NCI-H748 treated with DMSO at 0.1 percent for 48 hours (cell line): ENCODE measurements at places on chromosomes 2 and 18.

- DNase-seq, result no peak
Measured at GRCh38 chr18:6537475-6537874, 122.8 kb upstream of the L3MBTL4 start.

GRCh38 chr2:216773072-216773471 is 77.7 kb upstream of the IGFBP5 start:
- no peak for DNase-seq

DNA sequence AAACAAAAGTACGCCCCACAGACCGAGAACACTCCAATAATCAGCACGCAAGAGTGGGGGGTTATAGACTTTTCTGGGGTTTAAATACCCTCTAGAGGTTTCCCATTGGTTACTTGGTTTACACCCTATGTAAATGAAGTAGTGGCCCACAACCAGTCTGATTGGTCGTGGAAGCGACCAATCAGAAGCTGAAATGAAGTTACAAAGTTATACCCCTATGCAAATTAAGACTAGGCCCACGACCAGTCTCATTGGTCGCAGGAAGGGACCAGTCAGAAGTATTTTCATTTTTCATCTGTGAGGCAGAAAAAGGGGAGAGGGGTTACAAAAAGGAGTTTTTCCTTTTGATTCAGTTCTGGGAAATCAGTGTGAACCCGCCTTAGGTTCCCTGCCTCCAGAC is 55.3 kb upstream of the YWHAQ start:
- DNase-seq, result no peak

DNA sequence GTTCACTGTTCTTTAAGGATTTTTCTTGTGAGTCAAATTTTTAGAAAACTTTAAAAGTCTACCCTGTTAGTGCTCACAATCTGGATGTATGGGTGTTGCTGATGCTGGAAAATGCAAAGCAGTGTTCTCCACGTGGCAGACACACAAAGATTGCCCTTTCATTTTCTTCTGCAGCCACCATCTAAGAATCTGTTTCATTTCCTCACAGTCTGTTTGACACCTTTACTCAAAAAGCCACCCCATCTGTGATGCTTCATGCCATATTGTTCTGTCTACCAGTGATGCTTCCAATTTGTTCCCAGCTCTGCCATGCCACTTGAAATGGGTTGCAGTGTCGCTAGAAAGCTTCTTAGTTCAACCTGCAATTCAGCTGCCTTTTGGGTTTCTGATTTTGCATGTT is 464.2 kb upstream of the UBE2E3 start:
- no peak for DNase-seq

DNA sequence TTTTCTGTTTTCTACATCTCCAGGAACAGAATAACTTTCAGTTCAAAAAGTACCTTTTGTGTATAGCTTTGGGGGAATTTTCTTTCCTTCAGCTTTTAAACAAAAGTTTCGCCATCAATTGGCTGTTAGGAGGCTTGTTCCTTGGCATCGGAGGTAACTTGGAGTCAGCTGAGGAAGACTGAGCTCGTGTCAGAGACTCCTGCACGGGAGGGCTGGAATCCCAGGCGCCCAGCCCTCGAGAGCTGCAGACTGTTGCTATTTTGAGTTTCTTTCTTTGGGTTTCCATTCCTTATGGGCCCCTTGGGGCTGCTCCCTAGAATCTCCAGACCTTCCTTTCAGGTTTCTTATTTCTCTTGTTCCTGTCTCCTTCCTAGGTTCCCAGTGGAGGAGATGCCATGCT is 8.1 kb downstream of the EMILIN2 start:
- DNase-seq, result no peak

GRCh38 chr2:74006459-74006858 is 21.7 kb downstream of the TET3 start:
- no peak for DNase-seq

DNA sequence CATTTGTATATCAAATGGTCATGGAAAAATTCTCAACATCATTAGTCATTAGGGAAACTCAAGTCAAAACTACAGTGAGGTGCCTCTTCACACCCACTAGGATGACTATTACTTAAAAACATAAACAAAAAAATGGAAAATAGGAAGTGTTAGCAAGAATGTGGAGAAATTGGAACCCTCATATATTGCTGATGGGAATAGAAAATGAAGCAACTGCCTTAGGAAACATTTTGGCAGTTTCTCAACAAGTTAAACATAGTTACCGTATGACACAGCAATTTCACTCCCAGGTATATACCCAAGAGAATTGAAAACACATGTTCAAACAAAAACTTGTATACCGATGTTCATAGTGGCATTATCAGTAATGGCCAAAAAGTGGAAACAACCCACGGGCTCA is 18.1 kb upstream of the CYP26B1 start:
- no peak for DNase-seq

GRCh38 chr2:238476258-238476657 is 49.5 kb downstream of the ASB1 start:
- no peak for DNase-seq

DNA sequence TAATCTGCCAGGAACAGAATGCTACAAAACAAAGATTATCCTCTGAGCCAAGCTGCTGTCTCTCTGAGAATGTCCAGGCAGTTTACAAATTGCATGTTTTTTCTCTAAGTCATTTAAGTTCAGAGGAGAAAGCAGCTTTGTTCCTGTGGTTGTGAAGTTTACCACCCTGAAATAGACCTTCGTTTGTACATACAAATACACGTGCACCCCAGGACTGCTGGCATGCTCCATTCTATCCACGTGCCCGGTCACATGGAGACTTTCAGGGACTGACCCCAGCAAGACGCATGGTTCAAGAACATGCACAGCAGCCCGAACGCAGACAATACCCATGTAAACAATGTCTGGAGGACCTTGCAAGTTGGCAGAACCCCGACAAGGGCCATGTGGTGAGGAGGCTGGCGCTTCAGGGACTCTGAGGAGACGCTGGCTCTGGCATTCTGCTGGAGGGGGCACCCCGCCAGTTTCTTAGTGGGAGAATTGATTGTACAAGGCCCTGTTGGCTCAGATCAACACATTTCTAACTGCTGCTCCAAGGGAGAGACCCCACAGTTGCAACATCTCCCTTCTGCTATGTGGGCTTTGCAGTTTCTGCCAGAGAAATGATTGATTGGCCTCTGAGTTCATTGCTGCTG is 33.3 kb downstream of the FAM178B start:
- no peak for DNase-seq

GRCh38 chr2:101795033-101795432 is 97.5 kb downstream of the MAP4K4 start:
- no peak for DNase-seq

DNA sequence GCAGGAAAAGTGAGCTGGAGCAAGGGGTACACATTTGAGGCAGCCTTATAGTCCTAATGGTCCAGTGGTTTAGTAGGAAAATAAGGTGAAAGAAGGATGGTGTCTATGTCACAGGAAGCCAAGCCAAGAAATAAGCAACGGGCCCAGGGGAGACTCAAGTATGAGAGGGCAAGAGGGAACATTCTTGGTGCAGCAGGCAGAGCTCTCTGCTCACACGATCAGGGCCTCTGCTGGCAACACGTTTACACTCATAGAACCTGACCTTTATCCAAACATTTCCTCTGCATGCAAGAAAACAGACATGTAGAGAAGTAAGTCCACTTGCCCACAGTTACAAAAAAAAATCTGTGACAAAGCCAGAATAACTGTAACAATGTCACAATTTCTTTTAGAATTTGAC is 32.6 kb upstream of the LRRC30 start:
- DNase-seq, result no peak

GRCh38 chr2:110097506-110098220 is 18.0 kb downstream of the MALL start:
- no peak for DNase-seq

DNA sequence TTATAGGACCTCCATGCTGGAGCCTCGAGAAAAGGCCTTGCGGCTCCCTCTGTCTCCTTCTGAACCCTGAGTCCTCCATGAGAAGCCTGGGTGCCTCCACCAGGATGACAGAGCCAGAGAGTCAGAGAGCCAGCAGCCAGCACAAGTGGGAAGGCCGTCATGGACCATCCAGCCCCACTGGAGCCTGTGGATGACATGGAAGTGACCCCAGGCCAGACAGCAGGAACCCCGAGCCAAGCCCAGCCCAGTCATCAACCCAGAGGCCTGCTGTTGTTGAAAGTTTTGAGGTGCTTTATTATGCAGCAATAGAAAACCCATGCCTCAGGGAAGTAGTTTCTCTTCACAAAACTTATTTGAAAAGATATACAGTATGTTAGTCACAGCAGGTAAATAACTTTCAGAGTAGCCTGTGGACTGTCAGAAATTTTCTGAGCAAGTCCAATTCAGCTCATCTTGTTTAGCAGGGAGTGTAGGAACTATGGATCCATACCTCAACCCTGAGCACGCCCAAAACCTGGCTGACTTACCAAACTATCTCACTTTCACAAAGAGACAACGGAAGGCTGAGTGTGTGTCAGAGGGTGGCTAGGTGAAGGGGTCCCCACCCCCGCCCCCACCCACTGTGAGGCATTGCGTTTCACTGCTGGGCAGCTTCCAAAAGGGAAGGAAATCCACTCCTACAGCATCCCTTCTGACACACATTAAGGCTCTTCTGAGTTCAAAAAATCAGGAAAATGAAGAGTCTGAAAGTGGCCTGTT is 79.9 kb upstream of the NDUFV2 start:
- no peak for DNase-seq

GRCh38 chr18:32040936-32041335 is 22.3 kb downstream of the RNF125 start:
- no peak for DNase-seq

- peak; percentile 51 for DNase-seq
Measured at GRCh38 chr2:129396980-129397599, 582.4 kb upstream of the RAB6C start.

GRCh38 chr2:215698566-215698965 is 262.7 kb upstream of the FN1 start:
- DNase-seq, result no peak

- no peak for DNase-seq
Measured at GRCh38 chr18:5253910-5254309, 41.6 kb downstream of the ZBTB14 start.

GRCh38 chr2:65264821-65265670 is 37.4 kb downstream of the ACTR2 start:
- DNase-seq, result peak; percentile 49

DNA sequence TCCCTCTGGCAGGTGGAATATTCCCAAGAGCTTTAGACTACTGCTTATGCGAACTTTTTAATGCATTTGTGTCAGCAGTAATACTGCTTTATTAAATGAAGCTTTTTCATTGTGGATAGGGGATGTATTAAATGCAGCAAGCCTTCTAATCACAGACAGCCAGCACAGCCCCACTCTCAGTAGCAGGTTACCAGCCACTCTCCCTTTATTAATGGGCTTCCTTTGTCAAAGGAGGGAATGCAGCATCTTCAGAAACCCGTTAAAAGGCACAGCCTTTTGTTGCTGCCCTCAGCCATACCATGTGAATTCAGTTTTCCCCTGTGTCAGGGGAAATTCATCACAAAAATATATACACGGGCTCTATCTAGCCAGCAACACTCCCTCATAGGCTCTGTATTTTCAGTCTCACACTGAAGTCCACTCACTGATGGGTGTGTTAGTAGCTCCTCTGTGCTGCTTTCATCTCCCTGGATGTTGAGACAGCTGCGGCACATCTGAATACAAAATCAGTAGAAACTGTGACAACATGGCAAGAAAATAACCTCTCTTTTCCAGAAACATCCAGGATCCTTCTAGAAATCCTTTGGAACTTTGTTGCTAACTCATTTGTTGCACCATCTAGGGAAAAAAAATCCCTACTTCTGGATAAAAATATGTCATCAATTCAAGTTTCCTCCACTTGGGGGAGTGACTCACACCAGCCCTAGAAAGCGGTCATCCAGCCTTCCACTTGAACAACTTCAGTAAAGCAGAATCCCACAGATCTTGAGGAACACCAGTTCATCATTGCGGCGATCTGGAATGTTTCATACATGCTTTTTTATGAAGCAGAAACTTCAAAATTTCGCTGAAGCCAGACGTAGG is 48.4 kb downstream of the LRRTM1 start:
- no peak for DNase-seq

DNA sequence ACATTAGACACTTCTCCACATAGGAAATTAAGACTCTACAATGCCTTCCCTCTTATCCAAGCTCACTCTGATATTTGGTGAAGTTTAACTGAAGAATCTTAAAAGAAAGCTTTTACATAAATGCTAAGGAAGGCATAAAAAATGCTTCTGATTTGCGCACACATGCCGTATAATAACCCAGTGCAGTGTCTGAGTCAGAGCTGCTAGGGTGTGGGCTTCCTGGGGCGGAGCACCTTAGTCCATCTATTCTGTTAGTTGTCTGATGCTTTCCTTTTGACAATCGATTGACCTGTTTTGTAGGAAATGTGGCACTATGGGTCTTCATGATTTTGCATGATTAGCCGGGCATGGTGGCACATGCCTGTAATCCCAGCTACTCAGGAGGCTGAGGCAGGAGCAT is 231.5 kb downstream of the AFF3 start:
- no peak for DNase-seq

- peak; percentile 14 for DNase-seq
Measured at GRCh38 chr18:8052237-8052701, 485.2 kb downstream of the PTPRM start.

- no peak for DNase-seq
Measured at GRCh38 chr2:153420394-153420793, 58.2 kb downstream of the RPRM start.

GRCh38 chr2:68753318-68753717 is 18.7 kb downstream of the ARHGAP25 start:
- DNase-seq, result no peak

GRCh38 chr2:227889336-227889735 is 17.9 kb downstream of the DAW1 start:
- DNase-seq, result no peak

DNA sequence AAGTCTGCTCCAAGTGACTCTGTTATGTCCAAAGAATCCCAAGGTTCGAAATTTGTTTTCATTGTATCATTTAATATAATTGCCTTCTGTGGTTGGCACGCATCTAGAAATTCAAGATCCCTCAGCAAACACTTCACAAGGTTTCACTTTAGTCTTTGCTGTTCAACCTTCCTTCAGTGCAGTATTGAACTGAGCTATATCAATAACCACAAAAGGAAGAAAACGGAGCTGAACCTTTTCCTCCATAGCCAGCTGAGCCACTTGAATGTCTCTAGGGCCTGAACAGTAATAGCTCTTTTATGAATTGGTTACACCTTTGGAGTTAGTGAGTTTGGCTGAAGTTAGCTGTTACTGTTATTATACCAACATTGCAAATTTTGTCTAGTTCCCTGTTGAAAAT is 357.7 kb upstream of the HNRNPA3 start:
- no peak for DNase-seq

DNA sequence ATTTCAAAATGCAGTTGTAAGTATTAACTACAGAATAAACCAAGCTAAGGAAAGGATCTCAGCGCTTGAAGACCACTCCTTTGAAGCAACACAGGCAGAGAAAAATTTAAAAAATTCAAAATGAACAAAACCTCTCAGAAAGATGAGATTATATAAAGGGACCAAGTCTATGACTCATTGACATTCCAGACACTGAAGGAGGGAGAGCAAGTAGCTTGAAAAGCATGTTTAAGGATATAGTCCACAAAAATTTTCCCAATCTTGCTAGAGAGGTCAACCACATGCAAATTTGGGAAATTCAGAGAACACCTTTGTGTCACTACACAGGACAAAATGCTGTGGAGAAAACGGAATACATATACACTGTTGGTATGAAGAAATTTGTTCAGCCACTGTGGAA is 112.6 kb upstream of the MC4R start:
- no peak for DNase-seq

GRCh38 chr2:105674401-105674800 is 70.3 kb upstream of the NCK2 start:
- DNase-seq, result no peak

GRCh38 chr2:14700753-14701152 is 68.2 kb downstream of the LRATD1 start:
- DNase-seq, result no peak
